ENCODE measurements at places on chromosomes 6 and 20.

DNA sequence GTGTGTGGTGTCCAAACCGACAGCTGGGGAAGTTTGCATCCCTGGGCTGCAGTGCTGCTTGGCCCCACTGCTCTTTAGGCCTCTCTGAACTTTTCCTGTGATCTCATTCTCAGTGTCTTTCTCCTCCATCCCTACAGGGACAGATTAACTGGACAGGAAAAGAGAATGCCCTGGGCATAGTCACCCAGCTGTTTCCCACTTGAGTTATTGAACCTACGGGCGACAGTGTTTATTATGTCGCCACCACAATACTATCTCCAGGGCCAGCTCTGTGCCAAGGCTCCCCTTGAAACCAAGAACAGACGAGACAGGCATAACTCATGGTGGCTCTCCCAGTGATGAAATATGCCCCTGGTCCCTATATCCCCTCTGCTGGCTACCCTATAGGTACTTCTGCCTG, 147.8 kb upstream of the EPHA7 start:
- no peak for DNase-seq

DNA sequence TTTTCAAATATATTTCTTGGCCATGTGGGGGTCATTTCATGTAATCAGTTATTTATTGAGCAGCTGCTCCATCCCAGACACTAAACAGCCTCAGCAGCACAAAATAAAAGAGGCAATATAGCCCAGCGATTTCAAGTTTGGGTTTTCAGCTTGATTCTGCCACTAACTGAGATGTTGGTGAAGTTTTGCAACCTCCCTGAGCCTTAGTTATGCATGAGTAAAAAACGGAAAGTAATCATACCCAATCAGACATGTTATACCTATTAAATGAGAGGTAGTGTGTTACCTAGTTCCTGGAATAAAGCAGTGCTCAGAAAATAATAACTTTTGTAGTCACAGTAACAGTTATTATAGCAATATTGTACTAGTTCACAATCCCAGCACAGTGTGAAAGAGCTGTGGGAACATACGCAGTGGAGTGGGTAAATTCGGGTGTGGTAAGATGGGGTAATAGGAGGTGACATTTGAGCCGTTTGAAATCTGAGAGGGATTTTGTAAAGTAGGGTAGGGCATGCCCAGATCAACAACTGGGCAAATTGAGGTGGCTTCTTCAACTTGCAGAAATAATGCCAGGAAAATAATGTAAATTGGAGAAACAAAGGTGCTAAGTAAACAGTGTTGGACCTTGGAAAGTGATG, 1.5 kb downstream of the SLC9A8 start:
- DNase-seq: no peak

DNA sequence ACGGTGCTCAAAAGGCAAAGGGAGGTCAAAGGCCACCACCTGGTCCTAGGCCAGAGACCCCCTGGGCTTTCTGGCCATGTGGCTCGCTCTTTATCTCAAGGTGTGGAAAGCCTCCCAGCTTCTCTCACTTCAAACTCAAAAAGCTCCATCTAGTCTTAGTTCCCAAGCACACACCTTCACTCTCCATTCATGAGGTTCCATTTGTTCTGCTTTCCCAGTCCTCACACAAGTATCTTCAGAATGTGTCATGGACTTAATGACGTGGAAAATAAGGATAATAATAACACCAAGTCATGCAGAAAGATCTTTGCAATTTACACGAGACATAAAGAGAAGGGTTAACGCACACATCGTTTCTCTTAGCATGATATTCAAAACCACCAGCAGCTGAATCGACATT, 219.3 kb downstream of the GMDS start:
- DNase-seq: no peak

GRCh38 chr20:57525328-57526086, 567 bp upstream of the CTCFL start:
- DNase-seq: no peak

DNA sequence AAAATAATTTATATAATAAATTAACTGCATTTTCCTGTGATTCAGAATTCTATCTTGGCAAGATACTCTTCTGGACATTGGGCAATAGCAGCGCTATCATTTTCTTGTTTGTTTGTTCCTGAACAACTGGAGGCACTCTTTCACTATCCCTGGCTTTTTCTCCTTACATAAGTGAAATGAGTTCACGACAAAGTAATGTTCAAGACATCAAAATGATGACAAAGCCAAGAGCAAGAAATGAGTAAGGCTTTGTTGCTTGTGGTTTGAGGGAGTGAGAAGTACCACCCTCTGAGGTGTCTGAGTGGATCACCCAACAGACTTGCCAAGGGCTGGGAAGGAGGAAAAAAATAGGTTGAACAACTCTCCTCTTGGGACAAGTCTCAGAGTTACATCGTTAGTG, 466.6 kb upstream of the JAG1 start:
- peak; percentile 68 for DNase-seq

GRCh38 chr6:11206576-11206975, 25.9 kb downstream of the NEDD9 start:
- DNase-seq: no peak

DNA sequence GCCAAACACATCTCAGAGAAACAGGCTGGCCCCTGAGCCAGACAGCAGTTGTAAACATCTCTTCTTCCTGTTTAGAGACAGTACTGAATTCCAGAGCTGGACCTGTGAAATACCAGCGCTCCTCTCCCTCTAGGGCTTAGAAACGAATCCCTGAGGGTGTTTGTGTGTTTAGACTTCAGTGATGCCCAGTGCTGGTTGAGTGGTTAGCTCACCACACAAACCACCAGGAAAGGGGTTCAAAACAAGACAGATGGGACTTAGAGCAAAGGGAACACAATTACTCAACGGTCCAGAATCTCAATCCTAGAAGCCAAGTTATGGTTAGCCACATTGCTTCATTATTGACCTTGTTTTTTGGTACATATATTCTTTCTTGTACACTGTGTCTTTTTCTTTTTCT, 108.7 kb upstream of the TMEM170B start:
- peak; percentile 63 for DNase-seq

Measured in AG04449 (cell line).